ENCODE measurements at places on chromosomes 13 and 19.

- peak; percentile 69 for DNase-seq
Measured at GRCh38 chr13:101415358-101416174, 742 bp downstream of the NALCN start.

- no peak for DNase-seq
Measured at GRCh38 chr13:113115363-113116205, 7.0 kb upstream of the F10 start.

DNA sequence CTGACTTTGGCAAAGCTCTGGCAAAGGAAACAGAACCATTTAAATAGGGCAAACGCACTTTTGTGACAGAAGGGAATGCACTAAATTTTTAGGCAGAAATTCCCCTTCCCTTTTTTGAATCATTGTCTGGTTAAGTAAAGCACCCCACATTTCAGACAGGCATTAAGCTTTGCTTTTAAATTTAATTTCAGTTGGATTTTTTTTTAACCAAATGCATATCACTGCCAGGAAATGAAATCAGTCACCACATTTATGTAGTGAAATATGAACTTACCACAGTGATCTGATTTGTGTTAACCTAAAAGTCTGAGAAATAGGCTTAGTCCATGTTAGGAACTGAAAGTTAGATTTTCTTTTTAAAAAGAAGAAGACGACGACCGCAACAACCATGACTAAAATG is 10.8 kb downstream of the GPR183 start:
- DNase-seq, result no peak

- no peak for DNase-seq
Measured at GRCh38 chr13:95354680-95355487, 53.6 kb upstream of the ABCC4 start.

GRCh38 chr19:41588497-41589209 is 12.7 kb downstream of the CEACAM21 start:
- no peak for DNase-seq

DNA sequence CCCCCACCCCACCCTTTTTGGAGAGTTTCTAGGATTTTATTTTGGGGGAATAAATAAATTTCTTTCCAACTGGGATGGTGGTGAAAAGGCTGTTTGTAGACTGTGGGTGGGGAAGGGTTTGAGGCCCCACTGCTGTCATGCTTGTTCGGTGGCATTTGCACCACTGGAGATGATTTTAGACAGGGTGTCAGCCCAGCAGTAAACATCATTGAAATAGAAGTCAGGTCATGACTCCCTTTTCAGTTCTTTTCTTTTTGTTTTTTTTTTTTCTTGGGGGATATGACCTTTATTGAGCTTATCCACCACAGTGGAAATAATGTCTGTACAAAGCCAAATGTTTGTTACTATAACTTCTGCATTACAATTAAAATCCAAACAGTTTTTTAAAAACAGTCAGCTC is 14.1 kb downstream of the UBAC2 start:
- no peak for DNase-seq

GRCh38 chr13:95212983-95213850 is 88.0 kb downstream of the ABCC4 start:
- DNase-seq, result no peak

GRCh38 chr19:10552510-10553053 is 8.9 kb downstream of the ATG4D start:
- DNase-seq, result no peak

DNA sequence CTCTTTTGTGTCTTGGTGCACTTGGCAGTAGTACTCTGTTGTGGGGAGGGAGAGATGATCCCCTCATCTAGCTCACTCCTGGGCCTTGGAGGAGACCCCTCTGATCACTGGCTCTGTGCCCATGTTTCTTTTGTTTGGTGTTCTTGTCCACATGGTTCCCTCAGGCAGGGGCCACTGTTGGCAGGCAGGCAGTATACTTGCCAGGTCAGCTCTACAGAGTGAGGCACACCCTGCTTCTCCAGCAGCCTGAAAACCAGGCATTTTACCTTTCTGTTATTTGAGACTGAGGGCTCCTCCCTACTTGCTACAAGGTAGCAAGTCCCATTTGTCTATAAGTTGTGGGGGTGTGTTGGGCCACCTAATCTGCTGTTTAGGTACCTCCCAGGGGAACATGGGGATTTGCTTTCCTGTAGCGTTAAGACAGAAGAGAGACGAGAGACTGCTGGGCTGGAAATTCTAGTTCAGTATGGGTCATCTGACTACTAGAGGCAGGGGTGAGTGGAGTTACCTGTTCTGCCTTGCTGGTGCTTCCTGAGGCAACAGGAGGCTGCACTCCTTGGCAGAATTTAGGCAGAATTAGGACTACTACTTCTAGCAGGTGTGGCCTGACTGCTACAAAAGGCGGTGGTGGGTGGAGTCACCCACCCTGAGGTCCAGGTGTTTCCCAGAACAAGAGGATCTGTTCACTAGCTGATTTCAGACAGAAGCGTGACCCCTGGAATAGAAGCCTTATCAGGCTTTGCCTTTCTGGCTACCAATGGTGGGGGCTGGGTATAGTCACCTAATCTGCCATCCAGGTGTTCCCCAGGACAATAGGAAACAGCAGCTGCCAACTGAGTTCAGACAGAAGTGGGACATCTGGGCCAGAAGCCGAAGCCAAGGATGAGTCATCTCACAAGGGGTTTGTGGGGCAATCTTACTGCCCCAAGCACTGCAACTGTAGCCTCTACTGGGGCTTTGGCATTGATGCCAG is 843.0 kb upstream of the ATXN8OS start:
- no peak for DNase-seq

DNA sequence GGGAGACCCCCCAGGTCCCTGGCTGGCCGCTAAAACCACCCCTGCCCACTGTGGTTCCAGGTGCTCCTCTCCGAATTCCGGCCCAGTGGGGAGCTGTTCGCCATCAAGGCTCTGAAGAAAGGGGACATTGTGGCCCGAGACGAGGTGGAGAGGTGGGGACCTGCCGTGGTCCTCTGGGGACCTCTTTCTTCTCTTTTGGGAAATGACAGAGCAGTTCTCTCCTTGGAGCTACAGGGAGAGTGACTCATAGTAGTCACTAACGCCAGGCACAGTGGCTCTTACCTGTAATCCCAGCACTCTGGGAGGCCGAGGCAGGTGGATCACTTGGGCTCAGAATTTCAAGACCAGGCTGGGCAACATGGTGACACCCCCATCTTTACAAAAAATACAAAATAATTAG is 7.3 kb downstream of the PTGER1 start:
- no peak for DNase-seq

- DNase-seq, result no peak
Measured at GRCh38 chr13:91303031-91303430, 44.5 kb upstream of the MIR17HG start.

DNA sequence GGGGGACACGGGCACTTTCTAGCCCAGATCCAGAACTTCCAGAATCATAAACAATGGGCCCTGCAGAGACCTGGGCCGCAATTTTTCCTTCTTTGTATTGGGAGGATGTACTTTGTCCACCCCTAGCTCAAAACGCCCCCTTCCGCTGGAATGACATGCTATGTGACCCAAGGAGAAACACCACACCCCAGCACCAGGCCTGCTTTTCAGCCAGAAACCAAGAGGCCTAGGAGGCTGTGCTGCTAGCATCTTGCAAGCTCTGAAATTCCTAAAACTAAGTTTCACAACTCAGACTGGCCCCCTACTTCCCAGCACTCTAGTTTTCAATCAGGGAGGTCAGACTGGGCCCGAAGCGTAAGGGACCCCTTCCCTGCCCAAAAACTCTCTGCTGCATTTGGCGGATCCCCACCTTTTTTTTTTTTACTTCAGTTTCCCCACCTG is 538 bp downstream of the LSM4 start:
- DNase-seq, result no peak

GRCh38 chr19:14695471-14695870 is 5.6 kb downstream of the ZNF333 start:
- DNase-seq, result no peak

GRCh38 chr19:50823389-50824042 is at the start of gene KLK1:
Gene KLK1 (minus strand): TSS chr19:50823787. CDS start chr19:50823748, 39 bp downstream.
- no peak for DNase-seq

GRCh38 chr13:101210774-101211173 is 205.5 kb downstream of the NALCN start:
- no peak for DNase-seq

GRCh38 chr19:52896431-52897137 is 851 bp downstream of the ZNF320 start:
- DNase-seq, result no peak

- DNase-seq, result no peak
Measured at GRCh38 chr13:38415233-38415632, 65.6 kb downstream of the UFM1 start.

- DNase-seq, result no peak
Measured at GRCh38 chr19:13057147-13057572, 45.5 kb downstream of the LYL1 start.

DNA sequence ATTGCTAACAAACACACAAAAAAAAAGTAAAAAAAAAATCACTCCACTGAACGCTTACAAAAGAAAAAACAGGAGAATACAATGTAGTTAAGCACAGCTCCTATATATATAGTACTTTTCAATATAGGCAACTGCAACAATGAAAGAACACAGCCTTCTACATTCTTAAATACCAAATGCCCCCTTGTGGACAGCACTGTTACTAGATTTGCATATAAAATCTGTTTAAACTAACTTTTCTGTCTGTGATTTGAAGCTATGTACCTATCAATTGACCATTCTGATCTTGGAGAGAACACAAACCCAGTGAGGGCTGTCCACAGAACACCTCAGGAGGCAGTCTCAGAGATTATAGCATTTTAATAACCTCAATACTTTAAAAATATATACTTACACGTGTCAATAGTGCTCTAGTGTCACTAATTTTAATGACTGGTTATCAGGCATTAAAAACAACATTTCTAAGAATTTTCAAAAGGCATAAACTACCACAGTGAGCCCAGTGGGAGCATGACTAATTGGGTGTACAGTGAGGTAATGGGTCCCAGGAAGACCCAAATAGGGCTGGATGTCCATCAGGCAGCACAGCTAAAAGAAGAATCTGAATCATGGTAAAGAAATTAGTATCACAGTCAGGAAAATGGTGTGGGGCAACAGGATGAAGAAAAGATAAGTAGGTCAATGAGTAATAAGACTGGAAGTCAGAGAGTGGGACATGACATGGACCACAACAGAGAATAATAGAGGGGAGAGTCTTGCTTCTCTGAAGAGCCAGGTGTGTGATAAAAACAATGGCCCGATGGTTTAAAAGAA is 22.2 kb downstream of the CCDC169 start:
- no peak for DNase-seq

- no peak for DNase-seq
Measured at GRCh38 chr19:11296264-11296663, 304 bp downstream of the TSPAN16 start.

DNA sequence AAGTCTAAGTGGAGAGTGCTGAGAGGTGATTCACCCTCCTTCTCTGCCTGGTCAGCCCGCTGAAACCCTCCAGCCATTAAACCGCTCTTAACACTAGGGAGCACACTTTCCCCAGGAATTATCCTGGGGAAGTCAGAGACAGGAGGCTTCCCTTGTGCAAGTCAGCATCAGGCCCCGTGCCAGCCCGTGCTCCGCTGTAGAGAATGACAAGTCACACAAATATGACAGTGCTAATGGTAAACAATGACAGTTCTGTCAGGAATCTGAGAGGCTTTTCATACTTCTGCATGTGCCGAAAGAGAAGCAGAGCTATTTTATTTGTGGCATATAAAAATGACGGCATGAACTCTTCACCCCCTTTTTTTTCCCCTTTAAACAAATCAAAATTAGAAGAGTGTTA is 816.9 kb upstream of the SLC10A2 start:
- DNase-seq, result peak; percentile 90

DNA sequence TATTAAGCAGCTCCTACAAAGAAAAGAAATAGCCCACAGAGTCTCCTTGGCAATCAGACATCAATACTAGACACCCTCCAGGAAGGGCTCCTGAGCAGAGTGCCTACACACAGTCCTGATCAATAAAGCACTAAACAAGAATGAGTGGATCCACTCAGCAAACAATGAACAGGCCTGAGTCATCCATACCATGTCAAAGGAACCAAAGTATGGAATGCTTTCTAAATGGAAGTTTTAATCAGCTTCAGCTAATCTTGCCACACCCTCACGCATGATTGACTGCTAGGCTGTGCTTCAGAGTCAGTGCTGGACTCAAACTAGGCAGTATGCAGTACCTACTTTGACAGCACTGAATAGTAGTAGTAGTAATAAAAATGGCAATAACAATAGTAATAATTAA is 392.7 kb upstream of the HTR2A start:
- no peak for DNase-seq

DNA sequence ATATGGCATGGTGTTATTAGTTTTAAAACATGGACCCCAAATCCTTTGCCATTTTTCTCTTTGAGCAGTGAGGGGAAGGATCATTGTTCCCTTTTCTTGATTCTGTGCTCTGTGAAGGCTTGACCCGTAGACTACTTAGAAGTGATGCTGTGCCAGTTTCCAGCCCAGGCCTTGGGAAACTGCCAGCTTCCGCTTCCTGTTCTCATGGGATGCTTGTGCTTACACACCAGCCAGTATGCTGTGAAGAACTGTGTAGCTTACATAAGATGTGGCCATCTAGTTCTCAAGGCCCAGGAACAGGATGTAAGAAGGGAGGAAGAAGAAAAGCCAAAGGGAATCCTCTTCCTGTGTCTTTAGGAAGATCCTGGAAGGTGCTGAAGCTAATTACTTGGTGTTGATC is 180.9 kb downstream of the PCCA start:
- DNase-seq, result no peak

DNA sequence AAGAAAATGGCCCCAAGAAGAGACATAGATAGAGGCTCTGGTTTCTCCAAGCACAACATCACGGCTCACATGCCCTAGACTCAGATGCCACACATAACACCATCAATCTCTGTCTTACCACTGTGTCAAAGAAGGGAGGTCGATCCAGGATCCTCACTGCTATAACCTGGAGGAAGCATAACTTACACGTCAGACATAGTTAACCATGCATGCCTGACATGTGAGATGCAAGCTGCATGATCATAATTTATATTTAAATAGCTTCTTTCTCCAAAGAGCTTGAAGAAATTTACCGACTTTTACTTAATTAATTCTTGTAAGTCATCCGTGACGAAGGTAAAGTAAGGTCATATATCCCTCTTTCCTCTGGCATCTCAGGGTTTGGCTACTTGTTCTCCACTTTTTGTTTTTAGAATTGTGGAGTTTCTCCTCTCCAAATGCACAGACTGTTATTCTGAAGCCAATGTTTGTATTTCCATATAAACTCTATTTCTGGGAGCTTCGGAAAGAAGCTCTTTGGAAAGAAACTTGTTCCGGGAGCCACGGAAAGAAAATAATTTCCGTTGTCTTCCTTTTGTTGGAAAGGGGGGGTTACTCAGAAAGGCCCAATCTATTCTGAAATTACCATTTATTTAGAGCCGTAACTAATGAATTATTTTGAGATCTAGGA is 205.6 kb downstream of the LHFPL6 start:
- no peak for DNase-seq

- DNase-seq, result no peak
Measured at GRCh38 chr19:14222886-14223285, 16.9 kb upstream of the ADGRL1 start.

DNA sequence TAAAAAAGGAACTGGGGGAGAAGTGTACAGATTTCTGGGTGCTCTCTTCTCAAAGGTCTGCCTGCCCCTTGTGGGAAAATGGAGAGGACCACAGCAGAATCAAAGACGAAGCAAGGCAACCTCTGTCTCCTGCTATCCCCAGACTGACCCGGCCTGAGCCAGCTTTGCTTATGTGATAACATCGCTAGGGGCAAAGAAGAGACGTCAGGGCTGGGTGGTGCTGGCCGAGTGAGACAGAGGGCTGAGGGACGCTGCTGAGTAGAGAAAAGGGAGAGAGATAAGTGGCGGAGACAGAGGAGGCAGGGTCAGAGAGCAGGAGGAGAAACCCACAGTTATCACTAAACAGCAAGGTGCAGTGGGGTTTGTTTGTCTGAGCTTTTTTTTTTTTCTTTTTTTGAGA is 4.6 kb upstream of the MUC16 start:
- DNase-seq, result no peak
